Coronary artery (tissue), 2 donors: ENCODE measurements at places on chromosomes 4 and X.
A peak's percentile ranks its signal among the peaks of the same experiment; 100 is the strongest.

GRCh38 chrX:10175319-10175871 is 18.6 kb downstream of the CLCN4 start:
- DNase-seq, result no peak

DNA sequence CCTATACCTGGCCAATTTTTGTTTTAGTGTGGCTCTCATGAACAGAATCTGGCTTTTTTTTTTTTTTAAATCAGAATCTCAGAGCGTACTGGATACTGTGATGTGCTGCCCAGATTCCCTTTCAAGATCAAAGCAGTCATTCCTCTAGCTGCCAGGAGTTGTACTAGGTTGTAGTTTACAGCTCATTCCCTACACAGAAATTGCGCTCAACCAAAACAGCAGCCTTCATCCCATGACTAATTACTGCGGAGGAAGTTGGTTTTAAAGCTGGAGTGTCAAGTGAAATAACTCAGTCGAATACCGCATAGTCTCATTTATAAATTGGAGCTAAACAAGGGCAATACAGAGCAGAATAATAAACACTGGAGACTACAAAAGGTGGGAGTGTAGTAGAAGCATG is 12.2 kb upstream of the TMPRSS11B start:
- no peak for DNase-seq

DNA sequence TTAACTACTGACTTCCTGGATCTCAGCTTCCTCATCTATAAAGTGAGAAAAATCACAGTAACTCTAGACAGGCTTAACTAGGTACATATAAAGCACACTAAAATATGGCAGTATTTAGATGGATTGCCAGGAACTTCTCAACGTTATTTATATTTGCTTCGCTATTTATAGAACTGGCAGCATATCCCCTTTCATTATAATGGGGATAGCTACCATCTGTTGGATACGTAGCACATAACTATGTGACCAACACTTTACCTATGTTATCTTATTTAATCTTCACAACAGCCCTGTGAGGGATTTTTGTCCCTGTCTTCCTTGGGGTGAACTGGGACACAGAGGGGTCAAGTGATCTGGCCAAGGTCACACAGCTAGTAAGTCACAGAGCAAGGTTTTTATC is 64.6 kb downstream of the ENPEP start:
- DNase-seq, result no peak

DNA sequence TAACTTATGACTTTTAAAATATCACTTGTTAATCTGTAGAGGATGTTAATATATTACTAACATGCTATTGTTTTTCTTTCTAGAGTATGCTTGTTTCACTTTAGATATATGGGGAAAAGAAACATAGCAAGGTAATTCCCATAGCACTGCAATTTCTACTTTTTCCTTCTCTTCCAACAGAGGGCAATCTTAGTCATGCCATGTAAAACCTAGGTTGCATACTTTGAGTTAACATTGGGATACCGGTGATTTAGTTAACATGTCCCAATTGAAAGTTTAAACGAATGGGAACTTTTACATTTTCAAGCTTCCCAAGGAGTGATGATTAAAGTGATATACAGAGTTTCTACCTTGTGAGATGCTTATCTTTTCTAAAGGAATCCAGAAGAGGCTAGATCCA is 89.4 kb upstream of the IL13RA1 start:
- DNase-seq, result no peak

- no peak for DNase-seq
Observed at GRCh38 chrX:136850441-136851175, 29.9 kb downstream of the RBMX start.

GRCh38 chr4:85474818-85475630 is at the start of gene ARHGAP24:
Gene ARHGAP24 (plus strand): TSS chr4:85475150.
- DNase-seq, result peak; percentile 80

GRCh38 chr4:117512414-117512813 is 427.0 kb upstream of the TRAM1L1 start:
- no peak for DNase-seq

DNA sequence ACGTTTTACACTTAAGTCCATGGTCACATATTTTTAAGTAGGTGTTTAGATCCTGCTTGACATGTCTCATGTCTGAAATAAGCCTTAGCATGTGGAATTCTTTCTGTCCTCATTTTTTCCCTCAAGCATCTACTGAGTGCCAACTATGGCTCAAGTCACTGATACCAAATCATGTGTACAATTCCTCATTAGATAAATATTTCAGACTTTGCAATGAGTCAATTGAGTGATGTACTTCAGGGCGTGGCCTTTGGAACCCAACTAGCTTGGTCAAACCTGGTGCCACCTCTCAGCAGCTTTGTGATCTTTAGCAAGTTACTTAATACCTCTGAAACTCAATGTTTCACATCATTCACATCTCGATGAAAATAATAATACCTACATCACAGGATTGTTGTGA is 12.6 kb upstream of the JADE1 start:
- DNase-seq, result no peak

GRCh38 chr4:112968451-112969159 is 80.8 kb upstream of the ANK2 start:
- DNase-seq, result no peak

- DNase-seq, result no peak
Observed at GRCh38 chr4:140777894-140778293, 21.7 kb upstream of the TBC1D9 start.

- no peak for DNase-seq
Observed at GRCh38 chrX:42837747-42838146, 59.8 kb upstream of the PPP1R2C start.

DNA sequence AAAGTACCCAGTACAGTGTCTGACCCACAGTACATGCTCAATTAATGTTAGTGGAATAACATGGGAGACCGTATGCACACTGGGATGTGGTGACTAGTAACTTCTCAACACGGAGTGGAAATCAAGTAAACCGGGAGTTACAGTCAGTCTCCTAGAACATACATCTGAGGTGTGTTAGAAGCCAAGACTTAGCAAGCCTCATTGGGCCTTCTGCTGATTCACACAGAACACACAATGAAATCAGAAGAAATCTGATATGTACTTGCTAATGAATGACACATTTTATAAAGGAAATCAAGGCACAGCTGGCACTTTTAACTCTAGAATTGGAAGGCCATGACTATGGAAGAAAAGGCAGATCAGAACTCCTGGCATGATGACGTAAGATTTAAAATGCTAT is 13.0 kb downstream of the TRAPPC2 start:
- DNase-seq, result no peak

- no peak for DNase-seq
Observed at GRCh38 chr4:56787380-56787779, 34.1 kb downstream of the SPINK2 start.

- DNase-seq, result no peak
Observed at GRCh38 chrX:64885850-64886249, 90.4 kb downstream of the ZC4H2 start.

GRCh38 chrX:84748965-84749656 is 246.9 kb upstream of the HDX start:
- DNase-seq, result no peak

GRCh38 chr4:139115226-139115625 is 61.8 kb downstream of the ELF2 start:
- DNase-seq, result no peak

DNA sequence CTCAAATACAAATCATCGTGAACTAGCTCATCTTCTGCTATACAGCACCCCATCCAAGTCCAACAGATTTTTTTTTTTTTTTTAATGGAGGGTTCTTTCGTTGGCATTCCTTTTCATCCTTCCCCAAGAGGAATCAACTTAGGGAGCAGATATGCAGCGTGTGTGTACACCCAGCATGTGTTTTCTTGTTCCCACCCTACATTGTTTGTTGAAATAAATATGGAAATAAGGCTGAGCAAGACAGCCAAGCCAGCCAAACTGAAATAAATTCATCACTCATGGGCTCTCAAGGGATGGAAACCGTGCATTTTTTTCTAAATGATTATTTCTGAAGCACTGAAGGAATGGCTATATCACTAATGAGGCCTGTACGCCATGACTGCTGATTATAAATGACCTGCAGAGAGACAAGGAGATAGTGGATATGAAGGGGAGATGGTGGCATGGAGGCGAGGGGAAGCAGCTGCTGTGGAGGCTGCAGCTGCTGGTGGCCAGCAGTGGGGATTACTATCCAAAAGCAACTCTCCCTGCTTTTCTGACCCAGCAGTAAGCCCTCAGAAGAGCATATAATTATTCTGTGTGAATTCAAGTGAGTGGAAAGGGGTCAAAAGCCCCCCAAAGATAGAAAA is 173.9 kb downstream of the MGST2 start:
- DNase-seq, result no peak

DNA sequence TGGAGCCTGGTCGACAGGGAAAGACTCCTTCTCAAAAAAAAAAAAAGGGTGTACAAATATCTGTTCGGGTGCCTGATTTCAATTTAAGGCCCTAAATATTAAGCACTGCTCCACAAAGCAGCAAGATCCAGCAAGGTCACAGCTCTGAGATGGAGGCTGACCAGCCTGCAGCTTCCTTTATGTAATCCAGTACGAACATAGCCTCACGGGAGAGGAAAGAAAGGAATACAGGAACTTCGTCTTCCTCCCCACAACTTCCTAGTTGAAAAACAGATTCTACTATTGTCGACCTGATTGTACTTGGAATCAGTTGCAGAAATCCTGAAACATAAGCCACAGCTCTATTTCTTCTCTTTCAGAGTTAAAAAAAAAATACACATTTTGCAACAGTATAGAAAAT is 53.5 kb upstream of the TBC1D9 start:
- no peak for DNase-seq

- DNase-seq, result no peak
Observed at GRCh38 chr4:170949084-170949483, 859.3 kb upstream of the AADAT start.

DNA sequence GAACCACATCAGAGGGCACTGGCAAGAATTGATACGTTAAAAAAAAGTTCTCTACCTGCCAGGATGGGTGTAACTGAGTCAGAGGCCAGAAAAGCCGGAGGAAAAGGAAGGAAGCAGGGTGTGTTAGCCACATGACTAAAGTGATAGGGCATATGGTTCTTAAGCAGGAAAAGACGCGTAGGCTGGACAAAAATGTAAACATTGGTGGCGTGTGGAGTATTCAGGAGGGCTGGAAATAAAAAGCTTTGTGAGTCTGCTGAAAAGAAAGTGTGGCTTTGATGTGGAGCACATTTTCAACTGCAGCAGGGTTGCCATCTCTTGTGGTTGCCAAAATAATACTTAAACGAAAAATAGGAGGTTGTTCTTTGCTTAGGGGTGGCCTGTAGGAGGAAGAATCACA is 186.5 kb upstream of the RPL34 start:
- no peak for DNase-seq

DNA sequence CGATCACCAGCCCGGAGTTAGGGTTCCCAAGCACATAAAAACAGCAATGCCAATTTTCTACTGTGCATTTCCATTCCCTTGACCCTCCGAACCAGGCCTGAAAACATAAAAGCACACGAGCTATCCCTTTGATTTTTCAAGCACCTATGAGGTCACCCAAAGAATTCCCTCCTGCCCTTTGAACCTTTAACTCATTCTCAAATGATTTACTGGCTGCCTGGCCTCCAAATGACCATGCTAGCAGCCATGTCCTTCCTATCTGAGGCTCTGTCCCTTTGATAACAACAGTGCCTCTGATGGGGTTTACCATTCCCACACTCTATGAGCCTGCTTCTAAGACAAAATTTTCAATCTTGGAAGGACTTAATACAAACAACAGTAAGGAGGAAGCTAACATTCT is 15.2 kb downstream of the SHROOM4 start:
- no peak for DNase-seq

DNA sequence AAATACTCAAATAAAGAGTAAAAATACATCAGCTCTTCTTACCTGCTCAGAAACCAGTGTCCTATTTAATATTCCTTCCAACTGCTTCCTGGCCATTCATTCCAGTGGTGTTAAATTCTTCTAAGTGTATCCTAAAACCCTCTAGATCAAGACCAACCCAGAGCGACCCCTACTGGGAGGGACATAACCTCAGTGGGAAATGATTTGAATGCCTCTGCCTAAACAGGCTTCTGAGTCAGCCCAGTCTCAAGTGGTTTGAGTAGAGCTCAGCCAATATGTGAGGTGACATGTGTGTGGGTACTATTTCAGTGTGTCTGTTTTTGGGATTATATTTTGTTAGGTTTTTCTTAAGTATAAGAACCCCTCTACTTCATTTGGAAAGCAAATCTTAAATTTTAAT is 133.6 kb upstream of the ARHGEF9 start:
- DNase-seq, result no peak

DNA sequence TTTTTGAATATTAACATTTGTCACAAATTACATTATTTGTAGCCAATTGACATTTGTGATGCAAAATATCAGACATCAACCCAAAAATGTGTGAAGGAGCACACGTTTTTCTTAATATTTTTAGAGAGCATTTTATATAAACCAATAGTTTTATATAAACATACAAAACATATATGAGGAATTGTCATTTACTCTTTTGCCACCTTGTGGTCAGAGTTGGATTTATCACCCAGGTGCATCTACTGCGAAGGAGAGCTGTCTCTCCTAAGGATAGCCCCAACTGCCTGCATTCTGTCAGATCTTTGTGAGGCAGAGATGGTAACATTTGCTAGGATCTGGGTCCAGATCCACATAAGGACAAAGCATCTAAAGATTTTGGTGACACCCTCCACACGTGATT is 2.5 kb upstream of the USP27X start:
- no peak for DNase-seq

GRCh38 chr4:90328558-90328957 is 201.4 kb downstream of the CCSER1 start:
- DNase-seq, result no peak

GRCh38 chr4:95528388-95528948 is 20.3 kb downstream of the UNC5C start:
- DNase-seq, result no peak

- DNase-seq, result no peak
Observed at GRCh38 chr4:152073351-152074087, 312.7 kb upstream of the GATB start.

DNA sequence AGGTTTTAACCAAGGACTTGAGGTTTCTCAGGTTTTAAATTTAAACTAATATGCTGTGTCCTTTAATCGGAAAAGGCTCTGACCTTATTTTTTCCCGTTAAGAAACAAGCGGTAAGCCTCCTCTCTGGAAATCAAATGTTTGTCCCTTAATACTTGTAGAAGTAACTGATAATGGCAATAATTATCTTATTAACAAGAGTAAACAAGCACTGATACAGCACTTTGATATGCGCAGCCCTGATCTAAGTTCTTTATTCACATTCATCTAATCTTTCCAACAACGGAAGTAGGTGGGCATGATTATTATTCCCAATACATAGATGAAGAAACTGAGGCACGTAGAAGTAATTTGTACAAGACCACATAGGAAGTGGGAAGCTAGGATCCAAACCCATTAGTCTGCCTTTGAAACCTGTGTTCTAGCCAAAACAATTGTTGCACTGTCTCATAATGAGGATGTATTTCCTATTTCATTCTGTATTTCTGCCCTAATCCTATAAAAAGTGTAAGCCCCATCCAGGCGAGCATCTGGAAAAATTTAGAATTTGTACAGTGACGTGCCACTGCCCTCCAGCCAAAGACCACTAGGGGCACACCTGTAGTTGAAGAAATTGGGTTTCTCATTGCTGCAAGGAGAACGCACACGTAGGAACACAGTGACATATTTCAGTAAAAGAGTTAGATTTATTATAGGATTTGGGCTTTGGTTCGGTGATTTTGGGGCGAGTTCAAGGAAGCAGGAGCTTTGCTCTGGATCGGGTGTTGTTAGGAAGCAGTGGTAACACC is 606 bp downstream of the CXorf58 start:
- no peak for DNase-seq

GRCh38 chr4:113584407-113585150 is 177.0 kb downstream of the CAMK2D start:
- no peak for DNase-seq
